Cortex of kidney (tissue), 1 donor: ENCODE measurements at places on chromosomes 13 and 19.

DNA sequence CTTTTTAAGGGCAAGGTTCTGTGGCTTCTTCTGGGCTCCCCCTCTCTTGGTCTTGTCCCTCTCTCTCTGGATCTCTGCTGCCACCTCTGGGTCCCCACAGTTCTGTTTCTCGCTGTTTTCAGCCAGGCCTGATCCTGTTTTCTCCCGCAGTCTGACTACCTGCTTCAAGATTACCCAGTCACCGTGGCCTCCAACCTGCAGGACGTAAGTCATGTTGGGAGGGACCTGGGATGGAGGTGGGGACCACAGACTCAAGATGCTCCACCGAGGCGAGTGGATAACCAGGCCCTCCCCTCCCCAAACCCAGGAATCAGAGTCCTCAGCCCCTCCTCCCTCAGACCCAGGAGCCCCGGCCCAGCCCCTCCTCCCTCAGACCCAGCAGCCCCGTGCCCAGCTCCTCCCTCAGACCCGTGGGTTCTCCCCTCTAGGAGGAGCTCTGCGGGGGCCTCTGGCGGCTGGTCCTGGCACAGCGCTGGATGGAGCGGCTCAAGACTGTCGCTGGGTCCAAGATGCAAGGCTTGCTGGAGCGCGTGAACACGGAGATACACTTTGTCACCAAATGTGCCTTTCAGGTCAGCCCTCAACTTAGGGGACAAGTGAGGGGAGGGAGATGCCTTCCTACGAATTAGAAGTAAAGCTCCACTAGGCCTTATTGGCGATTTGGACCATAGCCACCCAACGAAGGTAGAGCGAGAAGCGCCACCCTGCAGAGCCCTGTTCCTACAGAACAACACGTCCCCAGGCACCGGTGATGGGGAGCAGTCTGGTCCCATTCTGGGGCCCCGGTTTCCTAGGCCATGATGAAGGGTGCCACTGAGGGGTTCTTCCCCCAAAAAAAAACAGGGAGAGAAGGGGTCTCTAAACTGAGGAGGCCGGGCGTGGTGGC lies 2.2 kb downstream of the FLT3LG start:
- no peak for DNase-seq

GRCh38 chr13:93867481-93867880 lies 612.0 kb downstream of the DCT start:
- DNase-seq, result no peak

DNA sequence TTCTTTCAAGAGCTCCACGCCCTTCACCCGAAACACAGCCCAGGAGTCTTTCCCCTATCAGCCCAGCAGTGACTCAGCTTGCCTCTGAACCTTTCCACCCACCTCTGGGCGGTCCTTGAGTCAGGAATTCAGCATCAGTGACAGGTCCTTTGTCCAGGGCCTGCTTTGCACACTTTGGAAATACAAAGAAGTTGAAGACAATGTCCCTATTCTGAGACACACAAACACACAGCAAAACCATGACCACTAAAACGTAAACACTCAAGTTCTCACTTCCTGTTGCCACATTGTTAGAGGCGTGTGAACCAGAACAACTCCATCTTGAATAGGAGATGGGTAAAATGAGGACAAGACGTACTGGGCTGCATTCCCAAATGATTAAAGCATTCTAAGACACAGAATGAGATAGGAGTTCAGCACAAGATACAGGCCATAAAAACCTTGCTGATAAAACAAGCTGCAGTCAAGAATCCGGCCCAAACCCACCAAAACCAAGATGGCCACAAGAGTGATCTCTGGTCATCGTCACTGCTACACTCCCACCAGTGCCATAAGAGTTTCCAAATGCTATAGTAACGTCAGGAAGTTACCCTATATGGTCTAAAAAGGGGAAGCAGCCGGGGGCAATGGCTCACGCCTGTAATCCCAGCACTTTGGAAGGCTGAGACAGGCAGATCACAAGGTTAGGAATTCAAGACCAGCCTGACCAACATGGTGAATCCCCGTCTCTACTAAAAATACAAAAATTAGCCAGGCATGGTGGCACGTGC lies 49.2 kb upstream of the ATP12A start:
- DNase-seq, result no peak

DNA sequence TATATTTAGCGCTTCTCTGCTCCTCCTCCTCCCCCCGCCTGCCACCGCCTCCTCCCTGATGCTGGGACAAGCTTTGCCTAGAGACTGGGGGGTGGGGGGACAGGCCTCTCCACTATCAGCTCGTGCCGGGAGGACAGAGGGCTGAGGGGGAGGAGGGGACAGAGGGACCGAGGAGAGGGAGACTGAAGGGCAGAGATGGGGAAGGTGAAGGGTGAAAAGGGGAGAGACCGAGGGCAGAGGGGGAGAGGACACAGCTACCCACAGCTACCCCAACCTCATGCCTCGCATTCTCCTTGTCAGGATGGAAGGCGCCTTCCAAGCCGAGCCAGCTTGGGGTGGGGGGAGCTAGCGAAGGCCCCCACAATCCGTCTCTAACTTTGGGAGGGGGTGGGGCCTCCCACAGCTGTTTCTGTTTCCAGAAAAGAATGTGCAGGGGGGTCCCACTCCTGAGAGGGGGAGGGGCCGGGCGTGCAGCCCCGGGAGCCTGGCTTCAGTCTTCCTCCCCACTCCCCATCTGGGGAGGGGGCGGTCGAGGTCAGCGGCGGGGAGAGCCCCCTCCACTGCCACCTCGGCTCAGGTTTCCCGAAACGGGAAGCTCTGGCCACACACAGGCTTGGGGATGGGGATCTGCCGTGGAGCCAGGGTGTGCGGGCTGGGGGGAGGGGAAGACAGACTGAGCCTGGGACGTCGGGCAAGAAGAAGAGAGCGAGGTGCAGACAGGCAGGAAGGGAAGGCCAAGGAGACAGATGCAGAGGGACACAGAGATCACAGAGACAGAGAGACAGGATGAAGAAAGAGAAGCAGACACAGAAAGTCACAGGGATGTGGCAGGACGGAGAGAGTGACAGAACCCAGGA lies 1.6 kb downstream of the DACT3 start:
- no peak for DNase-seq

- DNase-seq, result no peak
Observed at GRCh38 chr13:41563341-41563983, 106.1 kb downstream of the RGCC start.

GRCh38 chr13:109900320-109900719 lies 113.9 kb upstream of the IRS2 start:
- DNase-seq, result no peak
